ENCODE measurements at places on chromosomes 11 and 22. TPM values are rescaled to one million over a fixed set of nuclear protein-coding genes. Genes with fewer than 3 reads are reported as not detected.

The OSBP2 gene
- polyA plus RNA-seq = 1.0 TPM

The MOGAT2 gene
- not detected for polyA plus RNA-seq

The CASTOR1 gene
- 2.4 TPM for polyA plus RNA-seq

The LMO2 gene
- polyA plus RNA-seq = 1.9 TPM

The MMP27 gene
- polyA plus RNA-seq = not detected

The CCDC116 gene
- 0.11 TPM for polyA plus RNA-seq

The WBP2NL gene
- 0.14 TPM for polyA plus RNA-seq

The PANX3 gene
- not detected for polyA plus RNA-seq

The SPTBN2 gene
- 10.9 TPM for polyA plus RNA-seq

The FXYD2 gene
- 0.27 TPM for polyA plus RNA-seq

The TEX54 gene
- polyA plus RNA-seq = not detected

The ANO5 gene
- polyA plus RNA-seq = not detected

The ARSA gene
- 29.2 TPM for polyA plus RNA-seq

The ZP1 gene
- polyA plus RNA-seq = not detected

The APOBEC3A gene
- polyA plus RNA-seq = not detected

The CBLIF gene
- not detected for polyA plus RNA-seq

The ME3 gene
- polyA plus RNA-seq = 2.2 TPM

The MCHR1 gene
- 0.11 TPM for polyA plus RNA-seq

The TMA7B gene
- polyA plus RNA-seq = not detected

The LGALS12 gene
- not detected for polyA plus RNA-seq

The MAJIN gene
- polyA plus RNA-seq = not detected

The FLRT1 gene
- polyA plus RNA-seq = not detected

The KLHDC7B gene
- polyA plus RNA-seq = 0.02 TPM

The RPS13 gene
- 1,619 TPM for polyA plus RNA-seq

The SIK2 gene
- polyA plus RNA-seq = 2.3 TPM

The OR51B2 gene
- polyA plus RNA-seq = not detected

The SLC37A2 gene
- 9.7 TPM for polyA plus RNA-seq

The TMEM151A gene
- polyA plus RNA-seq = 0.02 TPM

The MIOX gene
- not detected for polyA plus RNA-seq

The TSSC4 gene
- 64.5 TPM for polyA plus RNA-seq

The ARHGAP8 gene
- 14.8 TPM for polyA plus RNA-seq

The SAMM50 gene
- 56.5 TPM for polyA plus RNA-seq

The SLC15A3 gene
- polyA plus RNA-seq = 10.3 TPM

The FOLR2 gene
- polyA plus RNA-seq = not detected

The IRAG1 gene
- polyA plus RNA-seq = 0.02 TPM

The ALX4 gene
- not detected for polyA plus RNA-seq

The TEF gene
- 3.7 TPM for polyA plus RNA-seq

The ZNF202 gene
- polyA plus RNA-seq = 4.9 TPM

The TTLL1 gene
- polyA plus RNA-seq = 1.5 TPM

The BBOX1 gene
- not detected for polyA plus RNA-seq

The SOX10 gene
- polyA plus RNA-seq = 0.03 TPM
